ENCODE measurements at places on chromosomes 1 and 21.
A peak's percentile ranks its signal among the peaks of the same experiment; 100 is the strongest.

DNA sequence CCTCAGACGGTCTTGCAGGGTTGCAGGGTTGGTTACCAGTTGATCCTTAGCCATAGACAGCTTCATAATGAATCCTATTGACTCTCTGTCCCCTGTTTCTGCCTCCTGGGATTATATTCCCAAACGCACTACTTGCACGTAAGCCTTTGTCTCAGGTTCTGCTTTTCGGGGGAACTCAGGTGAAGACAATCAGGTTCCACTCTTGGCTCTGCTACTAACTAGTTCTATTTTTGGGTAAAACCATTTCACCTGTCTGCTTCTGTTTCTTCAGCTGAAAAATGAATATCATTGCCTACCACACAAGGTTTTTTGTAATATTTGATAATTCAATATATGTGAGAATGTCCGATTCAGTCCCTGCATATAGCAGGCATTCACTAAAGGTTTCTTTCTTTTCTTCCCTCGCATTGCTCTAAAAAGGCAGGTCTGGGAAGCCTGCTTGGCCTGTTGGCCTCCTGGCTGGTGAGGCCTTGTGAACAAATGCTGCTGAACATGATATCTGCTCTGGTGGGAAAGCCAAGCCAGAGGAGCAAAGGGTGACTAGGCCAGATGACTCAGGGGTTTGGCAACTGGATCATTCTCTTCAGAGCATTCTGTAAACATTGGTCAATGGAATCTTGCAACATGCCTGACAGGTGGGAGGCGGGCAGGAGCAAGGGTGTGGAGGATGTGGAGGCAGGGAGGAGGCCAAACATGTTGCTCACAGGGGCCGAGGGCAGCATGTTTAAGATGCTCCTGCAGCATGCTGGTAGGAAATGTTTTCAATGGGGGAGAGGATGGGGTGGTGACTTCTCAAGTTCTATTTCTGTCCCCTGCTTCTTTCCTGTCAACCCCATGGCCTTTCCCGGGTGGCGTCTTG is 23.8 kb downstream of the IER5 start:
- DNase-seq, result no peak

DNA sequence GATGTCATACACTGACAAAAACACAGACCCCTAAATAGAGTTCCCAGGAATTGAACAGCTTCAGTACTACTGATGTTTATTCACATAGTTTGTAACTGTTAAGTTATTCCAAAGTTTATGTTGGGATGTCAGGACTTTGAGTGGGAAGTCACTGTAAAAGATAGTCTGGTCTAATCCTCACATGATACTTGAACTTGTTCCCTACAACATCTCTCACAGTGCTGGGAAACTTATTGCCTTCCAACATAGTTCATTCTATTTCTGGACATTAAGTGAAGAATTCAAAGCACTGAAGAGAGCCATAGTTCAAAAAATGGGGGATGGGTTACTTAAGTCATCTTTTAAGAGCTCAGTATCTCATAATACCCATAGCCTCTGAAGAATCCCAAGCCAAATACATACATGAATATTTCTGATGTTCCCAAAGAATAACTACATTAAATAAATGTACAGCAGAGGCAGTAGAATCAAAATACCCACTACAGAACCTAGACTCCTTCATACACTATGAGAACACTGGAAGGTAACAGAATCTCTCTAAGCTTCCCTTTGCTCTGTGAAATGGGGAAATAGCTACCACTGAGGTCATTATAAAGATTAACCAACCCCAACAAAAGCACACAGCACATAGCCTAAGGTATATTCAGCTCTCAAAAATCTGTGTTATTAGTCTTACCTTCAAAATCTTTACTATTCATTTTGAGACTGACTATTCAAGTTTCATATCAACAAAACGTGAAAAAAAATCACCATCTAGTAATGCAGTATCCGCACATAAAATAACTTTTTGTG is 81.4 kb downstream of the ESRRG start:
- DNase-seq, result no peak

- DNase-seq, result no peak
Measured at GRCh38 chr1:86972262-86972661, 57.8 kb downstream of the HS2ST1 start.

DNA sequence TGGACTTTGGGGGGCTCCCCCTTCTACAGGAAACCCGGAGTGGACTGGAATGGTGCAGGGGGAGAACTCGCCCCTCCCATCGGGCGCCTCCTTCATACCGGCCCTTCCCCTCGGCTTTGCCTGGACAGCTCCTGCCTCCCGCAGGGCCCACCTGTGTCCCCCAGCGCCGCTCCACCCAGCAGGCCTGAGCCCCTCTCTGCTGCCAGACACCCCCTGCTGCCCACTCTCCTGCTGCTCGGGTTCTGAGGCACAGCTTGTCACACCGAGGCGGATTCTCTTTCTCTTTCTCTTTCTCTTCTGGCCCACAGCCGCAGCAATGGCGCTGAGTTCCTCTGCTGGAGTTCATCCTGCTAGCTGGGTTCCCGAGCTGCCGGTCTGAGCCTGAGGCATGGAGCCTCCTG is at the start of gene TNFRSF14:
TSS of gene TNFRSF14 (plus strand) at position 95 of the 401 bp plus-strand sequence. CDS start at position 389, 294 bp downstream.
- DNase-seq, result peak; percentile 62

DNA sequence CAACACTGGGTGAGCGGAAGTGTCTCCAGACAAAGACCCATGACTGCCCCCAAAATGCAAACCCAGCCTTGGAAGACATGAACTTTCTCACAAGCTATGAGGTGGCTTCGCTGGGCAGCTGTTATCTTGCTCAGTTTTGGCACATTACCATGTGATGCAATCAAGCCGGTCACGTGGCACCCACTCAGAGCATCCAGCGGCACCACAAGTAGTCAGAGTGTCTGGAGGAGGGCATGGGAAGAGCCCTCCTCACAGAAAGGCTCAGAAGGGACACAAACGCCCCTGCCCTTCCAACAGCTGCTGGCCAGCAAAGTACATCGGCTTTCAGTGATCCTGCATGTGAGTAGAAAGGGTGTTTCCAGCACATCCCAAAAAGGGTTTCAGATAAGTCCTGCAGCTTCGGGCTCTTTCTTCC is 145.5 kb upstream of the IRF2BP2 start:
- no peak for DNase-seq

DNA sequence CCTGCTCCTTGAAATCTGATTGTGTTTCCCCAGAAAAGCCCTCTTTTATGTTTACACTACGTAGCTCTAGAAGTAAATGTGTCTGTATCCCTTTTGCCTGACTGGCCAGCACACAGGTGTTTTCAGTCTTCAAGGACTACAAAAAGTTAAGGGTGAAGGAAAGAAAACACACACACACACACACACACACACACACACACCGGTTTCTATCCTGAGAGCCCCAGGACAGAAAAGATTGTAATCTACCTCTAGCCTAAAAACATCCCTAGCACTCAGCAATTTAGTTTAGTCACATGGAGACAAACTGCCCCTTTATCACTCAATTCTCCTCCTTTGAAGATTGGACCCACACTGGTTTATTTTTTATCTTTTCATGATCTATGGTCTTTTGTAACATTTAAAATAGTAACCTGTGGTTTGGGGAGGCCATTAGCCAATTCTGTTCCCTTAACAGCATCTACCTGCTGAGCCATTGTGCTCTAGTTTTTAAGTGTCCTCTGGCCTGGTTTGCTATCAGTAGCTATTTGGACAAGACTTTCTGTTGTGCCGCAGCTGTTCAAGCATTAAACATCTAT is 15.8 kb upstream of the TRIM45 start:
- DNase-seq, result no peak

DNA sequence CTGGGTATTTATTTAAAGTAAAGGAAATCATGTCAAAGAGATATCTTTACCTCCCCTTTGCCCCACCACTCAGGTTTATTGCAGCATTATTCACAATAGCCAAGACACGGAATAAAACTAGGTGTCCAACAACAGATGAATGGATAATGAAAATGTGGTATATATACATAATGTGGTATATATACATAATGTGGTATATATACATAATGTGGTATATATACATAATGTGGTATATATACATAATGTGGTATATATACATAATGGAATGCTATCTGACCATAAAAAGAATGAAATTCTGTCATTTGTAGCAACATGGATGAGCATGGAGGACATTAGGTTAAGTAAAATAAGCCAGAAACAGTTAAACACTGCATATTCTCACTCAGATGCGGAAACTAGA is 262.6 kb upstream of the PLXNA2 start:
- DNase-seq, result no peak

- DNase-seq, result peak; percentile 89
Measured at GRCh38 chr21:26170471-26171257, at the start of gene APP. Gene APP (minus strand): TSS chr21:26170770. CDS start chr21:26170620, 150 bp downstream.

DNA sequence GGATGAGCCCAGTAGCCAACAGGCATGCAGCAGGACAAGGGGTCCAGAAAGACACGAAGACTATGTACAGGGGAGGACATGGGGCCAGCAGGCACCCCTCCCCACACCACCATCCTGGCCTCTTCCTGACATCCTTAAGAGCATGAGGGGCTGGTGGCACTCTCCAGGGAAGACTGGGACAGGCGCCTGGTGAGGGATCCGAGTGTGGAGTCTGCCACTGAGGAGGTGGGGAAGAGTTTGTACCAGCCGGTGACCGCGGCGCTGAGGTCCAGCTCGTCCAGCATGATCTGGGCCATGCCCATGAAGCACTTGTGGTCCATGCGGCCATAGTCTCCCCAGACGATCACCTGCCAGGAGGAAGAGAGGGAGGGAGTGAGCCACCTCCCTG is 39.1 kb downstream of the RIMS3 start:
- no peak for DNase-seq

DNA sequence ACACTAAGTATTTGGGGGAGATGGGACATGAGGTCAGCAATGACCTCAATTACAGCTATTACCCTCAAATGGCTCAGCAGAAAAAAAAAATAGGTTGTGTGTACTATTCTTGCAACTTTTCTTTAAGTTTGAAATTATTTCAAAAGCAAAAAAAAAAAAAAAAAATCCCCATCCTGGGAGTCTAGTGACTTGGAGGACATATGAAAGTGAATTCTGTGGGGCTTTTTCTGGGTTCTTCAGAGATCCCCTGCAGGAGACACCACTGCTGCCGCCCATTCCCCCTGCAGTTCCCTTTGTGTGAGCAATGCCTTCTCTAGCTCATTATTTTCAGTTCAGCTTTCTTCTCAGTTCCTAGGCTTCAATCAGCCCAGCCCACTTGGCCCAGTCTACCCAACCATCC is 16.7 kb downstream of the HSD11B1 start:
- DNase-seq, result no peak

- DNase-seq, result no peak
Measured at GRCh38 chr1:44047131-44047530, 15.9 kb upstream of the SLC6A9 start.

DNA sequence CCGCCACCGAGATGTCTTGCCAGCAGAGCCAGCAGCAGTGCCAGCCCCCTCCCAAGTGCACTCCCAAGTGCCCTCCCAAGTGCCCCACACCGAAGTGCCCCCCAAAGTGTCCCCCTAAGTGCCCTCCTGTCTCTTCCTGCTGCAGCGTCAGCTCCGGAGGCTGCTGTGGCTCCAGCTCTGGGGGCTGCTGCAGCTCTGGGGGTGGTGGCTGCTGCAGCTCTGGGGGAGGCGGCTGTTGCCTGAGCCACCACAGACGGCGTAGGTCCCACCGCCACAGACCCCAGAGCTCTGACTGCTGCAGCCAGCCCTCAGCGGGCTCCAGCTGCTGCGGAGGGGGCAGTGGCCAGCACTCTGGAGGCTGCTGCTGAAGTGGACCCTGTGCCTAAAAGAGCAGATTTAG is 1.4 kb downstream of the LCE1F start:
- DNase-seq, result no peak

Measured in T-helper 2 cell treated with Interferon-gamma antibody and Interleukin-4, amounts not matched to agents 5 μg/mL and 100 μg/mL, for 36 hours (primary cell).